ENCODE measurements at places on chromosomes 3 and 15. TPM values are rescaled to one million over a fixed set of nuclear protein-coding genes. Genes with fewer than 3 reads are reported as not detected.

GRCh38 chr3:187735383-187735782 is 9.9 kb downstream of the BCL6 start:
- no peak overlapping the region for H3K4me3 ChIP-seq
- DNase-seq: no peak
- no peaks in the 10 kb centered on the region for H3K27me3 ChIP-seq
- H3K27ac ChIP-seq: no peak overlapping the region

DNA sequence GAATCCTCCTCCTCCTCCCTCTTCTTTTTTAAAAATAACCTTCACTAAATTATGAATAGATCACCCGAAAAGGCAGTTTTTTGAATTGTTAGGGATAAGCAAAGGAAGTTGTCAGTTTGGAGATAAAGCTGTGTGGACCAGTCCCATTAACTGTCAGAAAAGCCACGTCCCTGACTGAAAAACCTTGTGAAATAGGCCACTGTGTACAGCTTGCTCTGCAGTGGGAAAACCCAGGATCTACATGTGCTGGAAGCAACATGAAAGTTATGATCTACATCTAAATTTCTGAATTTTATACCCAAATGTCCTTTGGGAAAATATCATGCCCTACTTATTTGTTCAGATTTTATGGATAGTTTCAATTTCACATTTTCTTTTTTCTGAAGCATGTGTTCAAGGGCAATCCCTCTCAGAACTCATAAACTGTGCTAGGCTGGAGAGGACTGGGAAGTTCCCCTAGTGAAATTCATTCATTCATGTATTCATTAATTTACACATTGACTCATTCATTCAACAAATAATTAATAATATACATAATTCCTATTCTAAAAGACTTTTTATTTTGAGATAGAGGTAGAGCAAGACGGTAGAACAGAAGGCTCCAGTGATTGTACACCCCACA is 149.5 kb downstream of the SLC9A9 start:
- no peak for DNase-seq
- H3K4me3 ChIP-seq: no peak overlapping the region
- no peak overlapping the region for H3K27ac ChIP-seq
- H3K36me3 ChIP-seq: peaks cover 5% of the 10 kb centered on the region

GRCh38 chr3:188279502-188280335 is 125.8 kb downstream of the LPP start:
- no peaks in the 10 kb centered on the region for H3K36me3 ChIP-seq
- DNase-seq: no peak
- H3K27ac ChIP-seq: no peak overlapping the region

DNA sequence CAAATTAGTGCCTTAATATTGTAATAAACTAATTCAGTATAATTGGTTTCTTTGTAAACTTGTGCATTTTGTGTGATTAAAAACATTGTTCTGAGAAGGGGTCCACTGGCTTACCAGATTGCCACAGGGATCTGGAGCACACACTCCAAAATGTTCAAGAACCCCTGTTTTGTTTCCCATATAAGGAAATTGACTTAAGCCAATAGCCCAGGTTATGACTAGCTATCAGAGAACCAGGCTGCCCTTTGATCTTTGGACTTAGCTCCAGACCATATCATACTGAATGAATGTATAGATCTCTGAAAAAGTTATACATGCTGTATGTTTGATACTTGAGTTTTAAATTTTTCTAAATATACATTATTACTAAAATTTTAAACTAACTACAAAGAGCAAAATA is 91.7 kb downstream of the NPTN start:
- H3K27ac ChIP-seq: no peak overlapping the region
- H3K4me3 ChIP-seq: no peak overlapping the region
- no peaks in the 10 kb centered on the region for H3K36me3 ChIP-seq
- DNase-seq: no peak
- no peaks in the 10 kb centered on the region for H3K4me1 ChIP-seq
- no peaks in the 10 kb centered on the region for H3K27me3 ChIP-seq

LMAN1L gene
- not detected for total RNA-seq

GRCh38 chr3:43523454-43524053 is 98.3 kb downstream of the ANO10 start:
- H3K4me3 ChIP-seq: no peak overlapping the region
- H3K27me3 ChIP-seq: no peaks in the 10 kb centered on the region
- peaks cover 31% of the 10 kb centered on the region for H3K36me3 ChIP-seq
- H3K4me1 ChIP-seq: no peaks in the 10 kb centered on the region
- peak; percentile 47 for DNase-seq
- H3K27ac ChIP-seq: no peak overlapping the region

DNA sequence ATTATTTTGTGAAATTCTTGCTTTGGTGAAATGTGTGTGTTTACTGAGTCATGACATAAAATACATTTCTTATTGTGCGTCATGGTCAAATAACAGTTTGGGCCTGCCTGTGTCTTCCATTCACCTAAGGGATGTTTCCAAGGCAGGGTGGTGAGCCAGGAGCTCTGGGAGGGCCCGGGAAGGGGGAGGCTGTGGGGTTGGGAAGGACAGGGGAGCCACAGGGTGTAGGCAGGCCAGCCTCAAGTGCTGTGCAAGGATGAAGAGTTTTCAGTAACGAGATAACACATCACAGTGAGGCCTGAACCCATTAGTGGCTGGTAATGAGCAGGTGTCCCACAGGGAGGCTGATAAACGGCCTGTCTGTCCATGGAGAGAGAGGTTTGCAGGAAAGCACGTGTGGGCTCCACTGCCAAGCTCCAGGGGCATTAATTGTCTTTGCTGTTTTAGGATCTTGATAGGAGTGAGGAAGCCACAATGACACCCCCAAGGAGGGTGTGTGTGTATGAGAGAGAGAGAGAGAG is 35.6 kb upstream of the SEC13 start:
- no peaks in the 10 kb centered on the region for H3K36me3 ChIP-seq
- DNase-seq: no peak
- H3K27me3 ChIP-seq: peaks cover 17% of the 10 kb centered on the region
- H3K4me1 ChIP-seq: peaks cover 7% of the 10 kb centered on the region
- no peak overlapping the region for H3K4me3 ChIP-seq

CIDEC gene
- not detected for total RNA-seq

- no peaks in the 10 kb centered on the region for H3K36me3 ChIP-seq
- H3K27ac ChIP-seq: no peak overlapping the region
- H3K4me1 ChIP-seq: peaks cover 3% of the 10 kb centered on the region
- H3K27me3 ChIP-seq: peaks cover 52% of the 10 kb centered on the region
These were observed 5.5 kb upstream of the CFAP100 start for GRCh38 chr3:126389112-126389793.

DNA sequence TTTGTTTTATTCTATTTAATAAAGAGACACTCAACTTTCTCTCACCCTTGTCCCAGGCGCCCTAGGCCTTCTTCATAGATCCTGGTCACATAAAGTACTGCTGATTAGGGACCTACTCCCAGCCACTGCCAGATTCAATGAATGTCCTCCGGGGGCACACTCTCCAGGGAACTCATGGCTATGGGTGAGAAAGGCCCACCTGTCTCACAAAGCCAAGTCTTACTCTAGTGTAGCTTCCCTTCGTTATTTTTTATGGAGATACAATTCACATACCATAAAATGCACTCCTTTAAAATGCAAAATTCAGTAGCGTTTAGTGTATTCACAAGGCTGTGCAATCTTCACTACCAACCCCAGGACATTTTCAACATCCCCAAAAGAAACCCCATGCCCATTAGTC is 87.8 kb downstream of the ADCY5 start:
- no peak for DNase-seq
- H3K4me3 ChIP-seq: no peak overlapping the region
- no peaks in the 10 kb centered on the region for H3K36me3 ChIP-seq
- no peak overlapping the region for H3K27ac ChIP-seq
- peaks cover 12% of the 10 kb centered on the region for H3K27me3 ChIP-seq
- no peaks in the 10 kb centered on the region for H3K4me1 ChIP-seq

PRKCD gene
- 23.8 TPM for total RNA-seq

DNA sequence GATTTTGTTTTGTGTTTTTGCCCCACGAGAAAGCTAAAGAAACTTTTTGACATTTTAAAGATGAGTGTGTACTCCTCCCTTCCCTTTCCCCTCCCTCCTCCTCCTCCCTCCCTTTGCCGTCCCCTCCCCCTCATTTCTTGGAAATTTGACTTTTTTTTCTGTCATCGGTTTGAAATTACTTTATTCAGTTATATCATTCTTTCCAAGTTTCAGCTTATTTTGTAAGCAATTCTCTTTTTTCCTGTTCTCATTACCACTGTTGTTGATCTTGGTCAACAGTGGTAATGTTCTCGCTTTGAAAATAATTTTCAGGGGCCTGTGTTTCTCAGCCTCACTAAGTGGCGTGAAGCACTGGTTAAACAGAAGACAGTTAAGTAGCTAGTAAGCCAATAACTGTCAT is 178.4 kb downstream of the AKAP13 start:
- H3K27ac ChIP-seq: peak overlapping the region; percentile 58
- peak; percentile 37 for DNase-seq
- H3K36me3 ChIP-seq: peaks cover 11% of the 10 kb centered on the region
- H3K4me1 ChIP-seq: peaks cover 60% of the 10 kb centered on the region
- no peaks in the 10 kb centered on the region for H3K27me3 ChIP-seq

DNA sequence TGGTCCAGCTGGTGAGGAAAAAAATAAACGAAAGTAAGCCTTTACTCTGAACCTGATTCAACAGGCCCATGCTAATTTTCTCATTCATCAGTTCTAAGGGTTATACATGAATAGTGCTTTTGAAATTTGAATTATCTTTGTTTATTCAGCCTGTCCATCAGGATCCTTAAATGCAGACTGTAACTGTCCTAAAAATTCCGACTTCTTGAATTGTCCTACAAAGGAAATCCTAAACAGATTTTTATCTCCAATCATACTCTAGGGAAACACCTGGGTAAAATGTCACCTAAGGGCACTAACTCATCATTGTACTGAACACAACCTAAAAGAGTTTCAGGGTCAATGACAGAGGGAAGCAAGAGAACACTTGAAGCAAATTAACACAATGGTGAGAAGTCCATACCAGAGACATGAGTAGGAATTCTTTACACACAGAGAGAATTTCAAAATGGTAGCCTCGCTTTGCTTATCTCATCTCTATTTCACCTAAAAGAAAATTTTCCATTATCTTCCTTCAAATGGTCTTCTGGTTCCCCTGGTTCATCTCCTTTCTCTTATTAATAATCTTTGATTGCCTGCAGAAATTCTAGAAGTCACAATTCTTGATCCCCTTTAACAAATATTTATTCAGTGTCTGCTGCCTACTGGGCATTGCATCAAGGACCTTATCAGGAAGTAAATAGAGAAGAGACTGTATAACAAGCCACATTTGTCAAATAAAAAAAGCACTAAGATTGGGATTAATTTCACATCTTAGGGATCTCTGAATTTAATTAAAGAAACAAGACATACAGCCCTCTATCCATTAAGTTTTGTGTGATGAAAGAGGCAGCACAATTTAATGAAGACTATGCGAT is 182.7 kb downstream of the MEIS2 start:
- H3K4me1 ChIP-seq: no peaks in the 10 kb centered on the region
- no peak overlapping the region for H3K27ac ChIP-seq
- H3K36me3 ChIP-seq: no peaks in the 10 kb centered on the region
- no peak overlapping the region for H3K4me3 ChIP-seq
- DNase-seq: no peak
- no peaks in the 10 kb centered on the region for H3K27me3 ChIP-seq

DNA sequence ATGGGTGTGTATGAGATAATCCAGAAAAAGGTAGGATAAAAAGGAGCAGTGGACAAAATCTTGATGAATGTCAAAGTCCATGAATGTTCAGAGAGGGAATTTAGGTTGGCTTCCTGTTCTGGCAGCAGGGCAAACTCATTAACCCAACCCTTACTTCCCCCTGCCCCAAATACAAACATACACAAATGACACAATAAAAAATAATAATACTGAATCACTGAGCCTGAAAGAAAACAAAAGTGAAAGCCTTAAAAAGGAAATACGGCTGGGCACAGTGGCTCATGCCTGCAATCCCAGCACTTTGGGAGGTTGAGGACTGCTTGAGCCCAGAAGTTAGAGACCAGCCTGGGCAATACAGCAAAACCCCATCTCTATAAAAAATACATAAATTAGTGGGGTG is 62.9 kb downstream of the GPR176 start:
- H3K36me3 ChIP-seq: no peaks in the 10 kb centered on the region
- no peak overlapping the region for H3K27ac ChIP-seq
- no peaks in the 10 kb centered on the region for H3K4me1 ChIP-seq
- DNase-seq: no peak

GRCh38 chr3:141725036-141725435 is 13.1 kb upstream of the RNF7 start:
- no peak for DNase-seq
- no peaks in the 10 kb centered on the region for H3K36me3 ChIP-seq

STRC gene
- total RNA-seq: 0.44 TPM

SI gene
- total RNA-seq: not detected

- no peak overlapping the region for H3K27ac ChIP-seq
- no peak overlapping the region for H3K4me3 ChIP-seq
These were observed 90.8 kb downstream of the OXNAD1 start for GRCh38 chr3:16355828-16356227.

GRCh38 chr15:42595626-42596240 is 20.3 kb downstream of the STARD9 start:
- no peaks in the 10 kb centered on the region for H3K27me3 ChIP-seq
- no peak overlapping the region for H3K4me3 ChIP-seq
- no peak for DNase-seq
